Immature natural killer cell (primary cell): ENCODE measurements at places on chromosomes 7 and 10.

DNA sequence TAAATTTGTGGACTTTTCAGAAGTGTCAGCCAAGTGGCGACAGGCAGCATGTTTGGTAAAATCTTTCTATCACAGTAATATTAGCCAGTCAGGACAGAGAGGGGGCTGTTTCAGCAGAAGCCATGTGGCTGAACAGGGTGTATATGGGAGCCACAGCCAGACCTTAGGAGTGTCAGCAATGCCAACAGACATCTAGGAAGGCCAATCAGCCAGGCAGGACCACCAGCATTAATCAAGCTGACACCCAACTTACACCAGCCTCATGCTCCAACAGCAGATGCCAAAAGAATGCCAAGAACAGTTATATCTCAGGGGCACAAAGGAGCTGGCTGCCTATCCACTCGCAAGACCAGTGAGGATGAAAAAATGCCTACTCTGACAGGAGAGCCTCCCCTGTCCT lies 54.8 kb downstream of the RAPGEF5 start:
- no peak for DNase-seq

- DNase-seq = no peak
Measured at GRCh38 chr7:52831321-52831720, 204.1 kb upstream of the POM121L12 start.

- no peak for DNase-seq
Measured at GRCh38 chr7:81583882-81584533, 185.8 kb downstream of the HGF start.

GRCh38 chr7:7581531-7582179 lies 15.0 kb downstream of the MIOS start:
- DNase-seq = no peak

- DNase-seq = no peak
Measured at GRCh38 chr10:10699427-10699826, 318.2 kb upstream of the CELF2 start.

DNA sequence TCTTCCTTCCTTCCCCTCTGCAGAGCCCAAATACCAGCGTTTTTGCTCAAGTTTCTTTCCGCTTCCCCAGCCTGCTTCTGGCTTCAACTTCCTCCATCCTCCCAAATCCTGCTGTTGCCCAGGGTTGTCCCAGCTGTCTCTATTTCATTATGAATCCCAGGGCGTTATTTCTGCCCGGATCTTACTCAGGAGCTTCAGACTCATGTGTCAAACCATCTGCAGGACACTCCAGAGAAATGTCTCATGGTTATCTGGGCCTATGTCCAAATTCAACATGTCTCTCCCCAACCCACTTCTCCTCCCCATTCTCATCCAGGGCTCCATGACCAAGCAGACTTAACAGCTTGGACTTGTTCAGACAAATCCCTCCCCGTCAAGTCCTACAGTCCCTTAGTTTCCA lies 15.6 kb downstream of the ARHGAP22 start:
- no peak for DNase-seq

DNA sequence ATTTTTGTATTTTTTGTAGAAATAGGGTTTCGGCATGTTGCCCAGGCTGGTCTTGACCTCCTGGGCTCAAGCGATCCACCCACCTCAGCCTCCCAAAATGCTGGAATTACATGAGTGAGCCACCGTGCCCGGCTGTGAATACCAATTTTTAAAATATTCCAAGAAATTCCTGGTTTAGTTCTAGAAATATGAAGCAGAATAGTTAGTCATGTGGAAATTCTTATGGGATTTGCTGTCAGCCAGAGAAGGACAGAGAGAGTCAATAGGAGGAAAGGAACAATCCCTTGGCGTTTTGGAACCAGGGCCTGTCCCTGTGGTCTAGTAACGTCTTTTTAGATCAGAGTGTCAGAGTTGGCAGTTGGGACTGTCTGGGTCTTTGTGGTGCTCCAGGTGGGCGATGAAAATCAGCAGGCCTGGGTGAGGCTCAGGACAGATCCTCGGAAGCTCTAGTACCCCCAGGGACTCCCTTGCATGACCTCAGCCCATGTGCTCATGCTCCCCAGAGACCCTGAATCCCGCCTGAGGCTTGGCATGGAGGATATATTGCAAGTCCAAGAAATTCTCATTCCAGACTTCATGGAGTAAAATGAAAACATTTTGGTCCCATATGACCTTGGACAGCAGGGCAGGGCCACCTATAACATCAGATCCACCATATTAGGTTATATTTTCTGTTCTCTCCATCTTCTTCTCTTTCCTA lies 7.8 kb downstream of the NODAL start:
- DNase-seq = no peak

GRCh38 chr10:99115703-99116102 lies 119.9 kb downstream of the HPSE2 start:
- no peak for DNase-seq

DNA sequence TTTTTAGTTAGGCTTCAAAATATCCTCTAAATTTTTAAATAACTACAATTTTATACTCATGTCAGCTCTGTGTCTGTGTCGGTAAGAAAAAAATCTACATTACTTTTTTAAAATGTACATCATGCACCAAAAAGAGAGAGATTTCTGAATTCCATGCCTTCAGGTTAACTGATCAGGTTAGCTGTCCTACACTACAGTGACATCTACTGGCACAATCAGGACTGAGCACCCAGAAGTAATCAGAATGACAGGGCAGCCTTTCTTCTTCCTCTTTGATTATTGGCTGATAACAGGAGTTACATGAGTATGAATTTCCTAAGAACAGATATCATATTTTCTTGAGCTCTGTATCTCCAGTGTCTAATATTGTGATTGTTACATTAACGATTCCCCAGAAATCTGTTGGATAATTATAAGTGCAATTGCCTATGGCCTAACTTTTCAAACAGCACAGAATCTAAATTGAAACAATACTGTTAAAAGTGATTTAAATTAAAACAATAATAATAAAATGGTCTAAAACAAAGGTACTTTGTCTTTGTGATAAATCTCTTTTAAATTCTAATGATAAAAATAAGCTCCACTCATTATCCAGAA lies 41.8 kb upstream of the HYCC1 start:
- peak; percentile 58 for DNase-seq

- no peak for DNase-seq
Measured at GRCh38 chr7:26103596-26103995, 48.4 kb upstream of the NFE2L3 start.

DNA sequence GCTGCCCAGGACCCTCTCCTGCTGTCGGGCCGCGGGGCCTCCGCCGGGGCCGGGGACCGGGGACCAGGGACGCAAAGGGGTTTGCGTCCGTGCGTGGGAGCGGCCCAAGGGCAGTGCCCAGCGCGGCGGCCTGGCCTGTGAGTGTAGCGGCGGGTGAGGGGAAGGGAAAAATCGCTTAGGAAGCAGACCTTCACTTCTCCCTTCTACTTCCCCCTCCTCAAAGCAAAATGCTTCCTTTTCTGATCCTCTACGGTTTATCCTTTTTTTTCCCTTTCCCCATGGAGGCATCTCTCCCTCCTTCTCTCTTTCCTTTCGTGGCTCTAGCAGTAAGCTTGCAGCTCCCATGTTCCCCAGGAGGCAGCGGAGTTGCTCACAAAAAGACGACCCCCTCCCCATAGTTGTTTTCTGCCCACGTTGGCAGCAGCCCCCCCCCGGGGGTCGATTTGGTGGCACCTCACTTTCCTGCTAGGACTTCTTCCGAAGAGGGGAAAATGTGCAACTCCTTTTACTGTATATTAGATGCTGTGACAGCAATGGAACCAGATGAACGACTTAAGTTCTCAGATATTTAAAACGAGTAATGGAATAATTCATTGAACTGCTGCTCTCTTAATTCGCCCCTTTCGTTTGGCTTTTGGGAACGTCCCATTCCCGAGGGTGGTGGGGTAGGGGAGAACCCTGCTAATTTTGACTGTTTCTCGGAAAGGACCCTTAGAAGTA lies 724 bp downstream of the CAPZA2 start:
- DNase-seq = no peak

DNA sequence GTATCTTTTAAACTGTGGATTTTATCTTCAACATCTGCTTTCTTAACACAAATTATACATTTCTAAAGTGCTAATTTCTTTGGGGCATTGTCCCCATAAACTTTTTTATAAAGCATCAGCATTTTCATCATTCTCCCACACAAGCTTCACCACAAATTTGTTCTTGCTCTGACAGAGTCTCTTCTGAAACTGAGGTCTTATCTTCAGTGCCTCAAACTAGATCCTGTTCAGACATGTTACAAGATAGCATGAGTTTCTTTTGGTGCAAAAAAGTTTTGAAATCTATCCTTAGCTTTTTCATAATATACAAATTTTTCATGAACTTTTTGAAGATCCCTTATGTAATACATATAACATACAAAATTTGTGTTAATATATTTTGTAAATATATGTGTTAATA lies 346.6 kb downstream of the IPMK start:
- no peak for DNase-seq

- DNase-seq = no peak
Measured at GRCh38 chr7:27359181-27360125, 116.9 kb downstream of the EVX1 start.

DNA sequence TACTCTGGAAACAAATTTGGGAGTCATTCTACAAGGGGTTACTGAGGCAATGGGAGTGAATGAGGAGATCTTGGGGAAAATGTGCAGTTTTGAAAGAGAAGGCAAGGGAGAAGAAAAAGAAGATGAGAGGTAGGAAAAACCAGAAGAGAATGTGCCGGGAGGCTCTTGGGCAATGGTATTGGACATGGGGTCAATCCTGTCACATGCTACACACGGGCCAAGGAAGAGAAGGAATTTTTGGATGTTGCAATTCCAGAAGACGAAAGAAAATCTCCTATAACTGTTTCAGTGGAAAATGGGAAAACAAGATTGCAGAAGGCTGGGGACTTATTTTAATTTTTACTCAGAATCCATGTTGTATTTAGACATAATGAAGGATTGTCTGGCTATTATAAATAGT lies 615.0 kb downstream of the PHTF2 start:
- no peak for DNase-seq

GRCh38 chr10:93807371-93807770 lies 49.6 kb downstream of the LGI1 start:
- DNase-seq = no peak

- no peak for DNase-seq
Measured at GRCh38 chr10:100745882-100746783, 751 bp downstream of the PAX2 start.

DNA sequence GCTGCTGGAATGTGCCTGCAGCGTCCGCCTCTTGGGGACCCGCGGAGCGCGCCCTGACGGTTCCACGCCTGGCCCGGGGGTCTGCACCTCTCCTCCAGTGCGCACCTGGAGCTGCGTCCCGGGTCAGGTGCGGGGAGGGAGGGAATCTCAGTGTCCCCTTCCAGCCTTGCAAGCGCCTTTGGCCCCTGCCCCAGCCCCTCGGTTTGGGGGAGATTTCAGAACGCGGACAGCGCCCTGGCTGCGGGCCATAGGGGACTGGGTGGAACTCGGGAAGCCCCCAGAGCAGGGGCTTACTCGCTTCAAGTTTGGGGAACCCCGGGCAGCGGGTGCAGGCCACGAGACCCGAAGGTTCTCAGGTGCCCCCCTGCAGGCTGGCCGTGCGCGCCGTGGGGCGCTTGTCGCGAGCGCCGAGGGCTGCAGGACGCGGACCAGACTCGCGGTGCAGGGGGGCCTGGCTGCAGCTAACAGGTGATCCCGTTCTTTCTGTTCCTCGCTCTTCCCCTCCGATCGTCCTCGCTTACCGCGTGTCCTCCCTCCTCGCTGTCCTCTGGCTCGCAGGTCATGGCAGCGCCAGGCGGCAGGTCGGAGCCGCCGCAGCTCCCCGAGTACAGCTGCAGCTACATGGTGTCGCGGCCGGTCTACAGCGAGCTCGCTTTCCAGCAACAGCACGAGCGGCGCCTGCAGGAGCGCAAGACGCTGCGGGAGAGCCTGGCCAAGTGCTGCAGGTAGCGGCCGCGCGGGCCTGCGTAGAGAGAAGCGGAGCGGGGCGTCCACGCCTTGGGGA lies 645 bp downstream of the SLC26A4 start:
- no peak for DNase-seq

- no peak for DNase-seq
Measured at GRCh38 chr10:121851786-121852185, 76.0 kb downstream of the ATE1 start.

DNA sequence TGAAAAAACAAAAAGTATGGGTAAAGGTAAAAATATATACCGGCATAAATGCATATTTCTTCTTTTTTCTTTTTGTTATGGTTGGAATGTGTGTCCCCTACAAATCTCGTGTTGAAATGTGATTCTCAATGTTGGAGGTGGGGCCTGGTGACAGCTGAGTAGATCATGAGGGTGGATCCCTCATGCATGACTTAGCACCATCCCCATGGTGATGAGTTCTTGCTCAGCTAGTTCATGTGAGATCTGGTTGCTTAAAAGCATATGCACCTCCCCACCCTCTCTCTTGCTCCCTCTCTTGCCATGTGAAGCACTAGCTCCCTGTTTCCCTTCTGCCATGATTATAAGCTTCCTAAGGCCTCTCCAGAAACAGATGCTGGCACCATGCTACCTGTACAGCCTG lies 93.3 kb downstream of the HYCC1 start:
- no peak for DNase-seq

- no peak for DNase-seq
Measured at GRCh38 chr10:42988517-42989395, 88.1 kb upstream of the RET start.

- DNase-seq = no peak
Measured at GRCh38 chr7:100686201-100686821, 7.7 kb downstream of the GIGYF1 start.

- DNase-seq = no peak
Measured at GRCh38 chr7:16129431-16130110, 291.8 kb downstream of the CRPPA start.

- DNase-seq = no peak
Measured at GRCh38 chr7:106231856-106232490, 52.8 kb downstream of the NAMPT start.

GRCh38 chr10:71748671-71749191 lies 24.6 kb downstream of the VSIR start:
- DNase-seq = peak; percentile 81

GRCh38 chr7:30879139-30880124 lies 32.2 kb upstream of the AQP1 start:
- no peak for DNase-seq

DNA sequence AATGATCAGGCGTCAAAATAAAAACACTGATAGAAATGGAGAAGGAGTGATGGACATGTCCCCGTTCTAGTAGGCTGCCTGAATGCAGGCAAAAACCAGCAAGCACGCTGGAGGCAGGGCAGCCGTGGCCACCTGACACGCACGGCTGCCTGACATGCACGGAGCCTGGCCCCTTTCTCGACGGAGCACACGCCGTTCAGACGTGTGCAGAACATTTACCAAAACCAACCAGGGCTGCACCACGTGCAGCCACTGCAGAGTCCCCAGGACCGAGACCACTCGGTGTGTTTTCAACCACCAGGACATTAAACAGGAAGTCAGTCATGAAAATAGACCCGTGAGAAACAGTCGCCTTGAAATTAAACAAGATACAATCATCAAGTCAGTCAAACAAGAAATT lies 61.9 kb upstream of the NKX6-2 start:
- DNase-seq = no peak

DNA sequence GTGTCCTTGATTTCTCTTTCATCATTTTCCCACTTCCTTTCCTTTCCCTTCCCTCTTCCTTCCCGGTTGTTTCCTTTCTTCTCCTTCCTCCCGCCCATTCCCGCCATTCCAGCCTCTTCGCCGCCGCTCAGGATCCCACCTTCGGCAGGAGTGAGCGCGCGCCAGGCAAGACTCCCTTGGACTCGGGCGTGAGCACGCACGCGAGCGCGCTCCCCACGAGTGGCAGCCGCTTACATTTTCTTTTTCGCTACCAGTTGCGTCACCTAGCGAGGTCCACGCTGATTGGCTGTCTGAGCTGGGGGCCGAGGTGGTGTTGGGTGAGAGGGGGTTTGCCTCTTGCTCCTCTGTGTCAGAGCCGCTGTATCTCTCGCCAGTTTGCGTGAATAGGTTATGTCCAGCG lies 11.8 kb downstream of the ZAN start:
- DNase-seq = no peak

- DNase-seq = no peak
Measured at GRCh38 chr7:134696261-134696660, 49.6 kb downstream of the BPGM start.
